ENCODE measurements at places on chromosomes 3 and 15.

DNA sequence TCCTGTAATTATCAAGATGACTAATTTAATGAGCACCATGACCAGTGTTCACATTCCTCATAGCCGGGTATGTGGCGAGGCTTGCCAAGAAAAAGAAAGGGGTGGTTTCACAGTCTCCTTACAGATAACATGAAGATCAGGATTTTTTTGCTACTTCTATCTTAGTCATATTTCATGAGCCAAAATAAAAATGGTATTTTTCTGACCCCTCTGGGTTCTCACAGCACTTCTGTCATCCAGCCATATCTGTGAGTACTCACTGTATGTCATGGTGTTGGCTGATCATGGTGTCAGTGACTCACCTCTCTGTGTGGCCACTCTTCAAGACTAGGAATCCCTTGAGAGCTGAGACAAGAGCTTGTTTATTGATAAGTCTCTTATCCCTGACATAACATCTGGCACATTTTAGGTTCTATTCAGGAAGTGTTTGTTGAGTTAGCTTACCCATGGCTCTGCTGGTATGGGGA is 130.5 kb upstream of the LMCD1 start:
- DNase-seq, result no peak

DNA sequence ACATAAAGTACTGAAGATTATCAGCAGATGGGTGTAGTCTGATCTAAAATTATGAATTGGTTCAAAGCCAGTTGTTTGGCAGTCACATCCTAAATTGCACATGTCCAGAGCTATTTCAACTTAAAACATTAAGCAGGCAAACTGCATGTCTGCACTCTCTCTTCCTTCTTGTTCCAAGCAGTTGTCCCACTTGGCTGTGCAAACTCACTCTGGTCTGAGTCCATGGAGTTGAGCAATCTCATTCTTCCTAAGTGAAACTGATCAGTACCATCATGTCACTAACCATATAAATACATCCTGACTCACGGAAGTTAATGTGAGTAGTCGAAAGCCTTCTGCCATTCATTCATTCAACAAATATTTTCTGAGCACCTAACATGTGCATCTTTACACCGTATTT is 353.0 kb downstream of the ROBO1 start:
- no peak for DNase-seq

DNA sequence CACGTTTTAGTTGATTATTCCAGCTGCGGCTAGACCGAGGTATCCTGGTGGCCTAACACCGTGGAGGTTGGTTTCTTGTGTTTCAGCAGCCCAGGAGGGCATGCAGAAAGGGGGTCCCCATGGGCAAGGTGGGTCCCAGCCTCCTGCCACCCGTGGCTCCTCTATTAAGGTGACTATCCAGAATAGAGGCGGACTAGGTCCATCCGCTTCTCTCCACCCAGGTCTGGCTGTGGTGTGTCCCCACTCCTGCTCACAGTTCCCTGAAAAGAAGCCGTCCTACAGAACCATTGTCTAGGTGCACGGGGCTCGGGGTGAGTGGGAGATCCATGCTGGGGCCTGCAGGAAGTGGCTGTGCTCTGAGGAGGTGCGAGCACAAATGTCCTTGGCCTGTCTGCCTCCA is 81.5 kb downstream of the WNT7A start:
- DNase-seq, result no peak

- no peak for DNase-seq
These were observed 3.7 kb downstream of the MEIS2 start for GRCh38 chr15:37096558-37097143.

GRCh38 chr3:43759297-43759782 is 68.6 kb downstream of the ABHD5 start:
- no peak for DNase-seq

- no peak for DNase-seq
These were observed 50.8 kb downstream of the CRYBG3 start for GRCh38 chr3:97872525-97873042.

DNA sequence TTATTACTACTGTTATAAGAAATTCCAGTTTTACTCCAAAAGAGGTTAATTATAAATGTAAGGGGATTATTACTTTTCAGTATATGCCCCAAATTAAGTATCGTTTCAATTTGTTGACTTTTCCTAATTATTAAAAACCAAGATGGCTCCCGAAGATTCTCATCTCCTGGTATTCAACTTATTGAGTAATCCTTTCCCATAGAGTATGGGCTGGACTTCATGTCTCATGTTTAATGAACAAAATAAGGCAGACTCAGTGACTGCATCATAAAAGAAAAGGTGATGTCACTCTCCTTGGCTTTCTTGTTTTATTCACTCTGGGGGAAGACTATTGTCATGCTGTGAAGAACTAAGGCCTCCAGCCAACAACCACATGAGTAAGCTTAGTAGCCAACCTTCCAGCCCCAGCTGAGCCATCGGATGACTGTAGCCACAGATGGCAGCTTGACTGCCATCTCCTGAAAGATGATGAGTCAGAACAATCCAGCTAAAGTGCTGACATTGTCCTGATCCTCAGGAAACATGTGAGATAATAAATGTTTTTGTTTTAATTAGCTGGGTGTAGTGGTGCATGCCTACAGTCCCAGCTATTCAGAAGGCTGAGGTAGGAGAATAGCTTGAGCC is 17.3 kb downstream of the IGF2BP2 start:
- DNase-seq, result no peak

DNA sequence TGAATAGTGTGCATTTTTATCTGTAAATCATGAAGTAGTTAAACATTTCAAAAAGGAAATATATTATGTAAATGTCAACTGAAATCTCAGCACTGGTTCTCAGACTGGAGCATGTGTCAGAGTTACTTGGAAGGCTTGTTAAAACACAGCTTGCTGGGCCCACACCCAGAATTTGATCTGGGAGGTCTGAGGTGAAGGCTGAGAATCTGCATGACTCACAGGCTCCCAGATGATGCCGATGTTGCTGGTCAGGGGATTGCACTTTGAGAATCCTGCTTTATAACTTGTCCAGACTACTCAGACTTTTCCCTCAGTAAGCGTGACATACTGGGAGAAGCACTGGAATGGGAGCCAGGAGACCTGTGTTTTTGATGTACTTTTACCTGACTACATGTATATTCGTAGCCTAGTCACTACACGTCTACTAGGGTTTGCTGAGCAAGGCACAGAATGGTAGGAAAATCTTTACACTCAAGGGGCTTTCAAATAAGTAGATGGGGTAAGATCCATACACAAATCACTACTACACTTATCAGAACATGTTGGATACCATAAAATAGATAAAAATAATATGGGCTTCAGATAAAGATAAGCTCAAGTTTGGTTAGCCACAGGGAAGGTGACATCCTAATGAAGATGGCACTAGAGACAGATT is 77.1 kb upstream of the MEX3B start:
- DNase-seq, result no peak

DNA sequence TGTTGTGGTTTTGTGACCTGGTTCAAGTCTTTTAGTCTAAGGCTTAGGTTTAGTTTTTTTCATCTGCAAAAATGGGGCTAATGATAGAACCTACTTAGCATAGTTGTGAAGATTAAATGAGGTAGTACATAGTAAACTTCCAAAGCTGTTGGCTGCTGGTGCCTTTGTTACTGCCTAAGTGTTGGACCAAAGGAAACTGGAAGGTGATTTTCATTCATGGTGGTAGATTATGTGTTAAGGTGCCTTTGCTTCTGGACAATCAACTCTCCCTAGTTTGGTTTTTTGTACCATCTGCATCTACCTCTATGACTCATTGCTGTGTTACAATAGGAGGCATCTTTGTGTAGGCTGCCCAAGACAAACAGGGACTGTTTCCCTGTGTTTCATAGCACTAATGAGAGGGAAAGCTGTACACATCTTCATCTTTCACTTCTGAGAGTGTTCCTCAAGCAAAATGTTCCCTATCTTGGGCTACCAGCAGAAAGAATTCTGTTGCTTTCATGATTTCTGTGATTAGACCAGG is 3.2 kb downstream of the MAP2K1 start:
- no peak for DNase-seq

DNA sequence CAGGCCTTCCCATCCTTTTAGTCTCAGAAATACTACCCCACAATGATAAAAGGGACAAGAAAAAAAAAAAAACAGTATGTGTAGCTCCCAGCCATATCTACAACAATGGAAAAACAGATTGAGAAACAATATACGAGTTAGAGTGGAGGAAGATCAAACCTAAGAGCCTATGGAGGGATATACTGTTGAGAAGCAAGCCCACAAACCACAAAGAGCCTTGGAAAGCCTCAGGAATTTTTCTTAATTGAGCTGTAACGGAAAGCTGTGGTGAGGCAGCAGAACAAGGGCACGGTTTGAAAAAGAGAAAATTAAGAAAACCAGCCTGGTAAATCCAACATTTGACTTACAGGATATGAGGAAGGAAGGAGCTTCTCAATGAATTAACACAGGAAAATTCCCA is 21.4 kb downstream of the KPNA1 start:
- no peak for DNase-seq

DNA sequence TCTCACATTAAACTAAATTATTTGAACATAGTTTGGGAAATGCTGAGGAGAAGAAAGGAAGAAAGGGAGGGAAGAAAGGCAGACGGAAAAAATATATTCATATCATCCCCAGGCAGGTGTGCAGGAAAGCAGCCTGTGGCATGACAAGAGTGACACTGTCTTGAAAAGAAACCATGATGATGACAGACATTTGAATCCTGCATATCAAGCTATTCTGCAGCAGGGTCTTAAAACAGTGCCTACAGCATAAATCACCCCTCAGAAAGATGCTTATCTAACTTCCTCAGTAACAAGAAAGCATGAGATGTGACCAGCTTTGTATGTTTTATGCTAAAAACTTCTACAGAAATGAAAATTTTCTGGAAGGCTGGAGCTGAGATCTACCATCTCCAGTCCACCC is 144.5 kb upstream of the GRM7 start:
- DNase-seq, result no peak

GRCh38 chr3:101995371-101996046 is 146.2 kb downstream of the NFKBIZ start:
- DNase-seq, result no peak

DNA sequence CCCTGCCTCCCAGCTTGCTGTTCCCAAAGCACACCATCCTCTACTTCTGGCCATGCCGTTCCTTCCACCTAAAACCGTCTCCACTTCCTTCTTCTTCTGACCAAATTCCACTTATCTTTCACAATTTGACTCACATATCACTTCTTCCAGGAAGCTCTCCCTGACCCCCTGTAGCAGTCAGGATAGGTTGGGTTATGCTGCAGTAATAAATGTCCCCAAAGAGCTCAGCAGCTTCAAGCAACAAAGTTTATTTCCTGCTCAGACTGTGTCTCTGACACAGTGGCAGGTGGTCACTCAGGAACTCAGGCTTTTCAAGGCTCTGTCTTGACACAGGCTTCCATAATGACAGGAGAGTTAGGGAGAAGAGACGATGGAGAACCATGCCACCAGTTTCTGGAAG is 27.4 kb downstream of the SLC6A11 start:
- DNase-seq, result no peak

DNA sequence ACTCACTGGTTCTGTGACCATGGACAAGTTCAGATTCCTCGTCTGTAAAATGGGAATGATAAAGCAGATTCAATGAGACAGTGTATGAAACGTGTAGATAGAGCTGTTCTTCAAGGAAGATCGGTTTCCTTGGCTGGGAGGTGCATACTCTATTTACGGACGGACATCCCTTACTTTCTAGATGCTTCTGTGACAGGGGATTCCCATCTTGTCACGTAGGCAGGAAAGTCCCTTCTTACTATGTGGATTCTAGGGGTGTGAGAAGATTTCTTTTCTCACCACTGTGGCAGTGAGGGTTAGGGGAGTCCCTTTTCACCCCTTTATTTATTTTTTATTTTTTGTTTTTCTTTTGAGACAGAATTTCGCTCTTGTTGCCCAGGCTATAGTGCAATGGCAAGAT is 180.9 kb upstream of the TBL1XR1 start:
- no peak for DNase-seq

GRCh38 chr3:69697381-69697780 is 41.9 kb upstream of the MITF start:
- DNase-seq, result no peak

Data from stimulated activated CD4-positive, alpha-beta T cell treated with anti-CD3 and anti-CD28 coated beads, Interleukin-4, amount 100 ng/mL, for 1 hour (primary cell).